T-helper 2 cell (primary cell): ENCODE measurements at places on chromosomes 5 and 9.

DNA sequence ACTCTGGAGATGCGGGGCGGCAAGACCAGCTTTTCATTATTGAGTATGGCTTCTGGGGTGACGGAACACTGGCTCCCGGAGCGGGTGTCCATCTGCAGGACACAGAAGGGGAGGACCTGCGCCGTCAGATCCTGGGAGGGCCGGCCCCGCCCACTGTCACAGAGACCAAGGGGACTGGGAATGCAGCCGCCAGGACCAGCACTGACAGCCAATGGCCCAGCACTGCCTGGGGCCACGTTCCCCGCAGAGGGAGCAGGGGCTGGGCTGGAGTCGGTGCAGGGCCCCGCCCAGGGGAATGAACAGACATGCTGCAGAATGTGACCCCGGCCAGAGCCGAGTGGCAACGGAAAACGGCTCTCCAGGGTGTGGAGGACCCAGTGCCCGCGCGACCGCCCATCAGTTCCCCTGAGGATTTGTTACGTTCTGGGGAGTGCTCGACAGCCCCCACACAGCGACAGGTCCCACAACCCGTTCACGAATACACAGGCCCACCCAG lies at the start of gene ZDHHC11:
ZDHHC11 (minus strand) TSS at position 476 of the 496 bp plus-strand sequence; CDS start at position 92, 384 bp downstream.
- no peak for DNase-seq

DNA sequence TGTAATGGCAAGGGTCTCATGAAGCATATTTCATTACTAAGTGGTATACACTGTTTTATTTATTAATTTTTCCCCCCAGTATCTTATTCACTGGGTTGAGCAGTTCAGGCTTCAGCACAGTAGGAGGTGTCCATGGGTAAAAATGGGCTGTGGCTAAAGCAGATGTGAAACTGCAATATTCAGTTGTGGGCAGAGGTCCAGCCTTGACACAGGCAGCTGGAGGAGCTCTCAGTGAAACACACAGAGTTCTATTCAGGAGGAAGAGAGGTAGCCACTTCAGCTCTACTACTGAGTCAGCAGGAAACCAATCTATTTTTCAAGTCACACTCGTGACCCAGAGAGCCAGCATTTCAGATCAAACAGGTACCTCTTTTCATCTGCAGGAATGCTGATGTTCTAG lies 418.3 kb downstream of the CDH10 start:
- no peak for DNase-seq

DNA sequence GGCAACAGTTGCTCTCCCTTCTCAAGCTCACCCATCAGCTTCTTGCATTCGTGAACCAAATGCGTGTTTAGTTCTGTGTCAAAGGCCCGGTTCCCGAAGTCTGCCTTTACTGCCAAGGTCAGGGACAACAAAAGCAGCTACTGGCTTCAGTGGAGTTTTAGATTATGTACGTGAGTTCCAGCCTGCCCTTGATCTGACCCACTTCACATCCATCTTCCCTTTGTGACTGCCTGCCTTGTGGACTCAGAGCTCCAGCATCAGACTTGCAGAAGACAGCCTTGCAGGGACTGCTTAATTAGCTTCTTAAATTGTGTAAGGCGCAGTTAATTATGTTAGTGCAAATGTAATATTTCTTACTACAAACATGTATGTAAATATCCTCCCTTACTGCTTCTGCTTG lies 774.7 kb upstream of the EDIL3 start:
- DNase-seq: no peak

- DNase-seq: no peak
These were observed 26.0 kb downstream of the JAKMIP2 start for GRCh38 chr5:147756566-147756965.

- no peak for DNase-seq
These were observed 118.4 kb downstream of the ARHGAP26 start for GRCh38 chr5:142888469-142889085.

DNA sequence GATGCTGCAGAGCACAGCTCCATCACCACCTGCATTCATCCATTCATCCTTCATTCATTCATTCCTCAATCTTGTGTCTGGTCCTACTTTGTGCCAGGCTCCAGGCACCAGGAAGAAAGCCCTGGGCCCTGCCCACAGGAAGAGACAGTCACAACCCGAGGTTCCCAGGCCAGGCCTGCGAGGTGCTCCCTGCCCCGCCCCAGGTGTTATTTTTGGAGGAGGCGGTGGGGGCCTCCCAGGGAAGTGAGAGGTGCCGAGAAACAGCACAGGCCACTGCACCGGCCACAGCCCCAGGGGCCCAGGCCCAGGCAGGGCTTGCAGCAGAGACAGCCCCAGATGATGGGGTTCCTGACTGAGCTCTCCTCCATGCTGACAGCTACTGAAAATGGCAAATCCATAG lies 33.4 kb downstream of the VAV2 start:
- no peak for DNase-seq

DNA sequence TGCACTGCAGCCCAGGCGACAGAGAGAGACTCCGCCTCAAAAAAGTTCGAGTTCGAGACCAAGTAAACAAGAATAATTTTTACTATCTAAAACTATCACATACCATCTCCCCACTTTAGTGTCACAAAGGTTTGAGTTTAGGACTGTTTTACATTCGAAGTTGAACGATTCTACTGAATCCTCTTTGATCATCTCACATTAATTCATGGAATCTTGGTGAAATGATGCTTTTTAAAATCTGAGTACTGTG lies 715 bp upstream of the RPS6 start:
- no peak for DNase-seq

GRCh38 chr9:121227862-121228261 lies 26.2 kb upstream of the RAB14 start:
- DNase-seq: no peak

DNA sequence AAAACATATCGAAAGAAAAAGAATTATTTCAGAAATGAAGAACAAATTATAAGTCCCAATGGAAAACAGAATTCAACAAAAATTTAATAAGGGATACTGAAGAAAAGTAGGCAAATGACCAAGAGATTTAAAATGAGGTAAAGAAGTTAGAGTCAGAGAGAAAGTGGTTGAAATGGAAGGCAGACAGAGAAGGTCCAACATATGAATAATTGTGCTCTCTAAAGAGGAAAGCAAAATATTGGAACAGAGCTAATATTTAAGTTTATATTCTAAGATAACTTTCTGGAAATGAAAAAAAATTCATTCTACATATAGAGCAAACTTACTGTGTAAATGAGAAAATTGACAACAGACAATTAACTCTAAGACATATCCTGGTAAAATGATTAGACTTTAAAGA lies 94.1 kb downstream of the PTCH1 start:
- DNase-seq: no peak

GRCh38 chr5:168005093-168005492 lies 286.4 kb upstream of the WWC1 start:
- no peak for DNase-seq

DNA sequence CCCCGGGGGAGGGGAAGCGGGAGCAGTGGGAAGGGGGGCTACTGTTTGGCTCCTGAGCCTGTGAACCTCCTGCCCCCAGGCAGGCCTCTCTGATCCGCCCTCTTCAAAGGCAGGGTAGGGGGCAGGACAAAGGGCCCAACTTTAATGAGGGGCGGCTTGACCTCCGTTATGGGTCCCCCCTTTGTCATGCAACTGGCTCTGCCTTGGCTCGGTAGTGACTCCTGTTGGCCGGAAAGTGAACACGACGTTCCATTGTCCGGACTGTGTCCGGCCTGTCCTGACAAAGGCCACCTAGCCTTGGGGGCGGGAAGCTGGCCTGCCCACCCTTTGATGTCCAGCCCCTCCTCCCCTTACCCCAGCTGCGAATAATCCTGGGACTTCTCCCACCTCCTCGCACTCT lies 1.3 kb downstream of the CDX1 start:
- DNase-seq: no peak

DNA sequence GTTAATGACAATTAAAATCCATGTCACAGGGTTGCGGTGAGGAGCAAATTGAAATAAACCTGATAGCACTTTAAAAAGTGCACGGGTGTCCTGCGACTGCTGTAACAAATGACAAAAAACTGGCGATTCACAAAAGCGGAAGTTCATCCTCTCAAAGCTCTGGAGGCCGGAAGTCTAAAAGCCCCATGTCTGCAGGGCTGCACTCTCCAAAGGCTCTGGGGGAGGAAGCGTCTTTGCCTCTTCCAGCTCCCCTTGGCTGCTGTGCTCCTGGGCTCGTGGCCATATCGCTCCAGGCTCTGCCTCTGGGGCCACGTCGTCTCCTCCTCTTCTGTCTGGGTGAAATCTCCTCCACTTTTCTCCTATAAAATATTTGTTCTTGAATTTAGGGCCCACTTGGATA lies 273.9 kb upstream of the IRX2 start:
- no peak for DNase-seq

- DNase-seq: no peak
These were observed 24.6 kb downstream of the SPARC start for GRCh38 chr5:151661968-151662732.

DNA sequence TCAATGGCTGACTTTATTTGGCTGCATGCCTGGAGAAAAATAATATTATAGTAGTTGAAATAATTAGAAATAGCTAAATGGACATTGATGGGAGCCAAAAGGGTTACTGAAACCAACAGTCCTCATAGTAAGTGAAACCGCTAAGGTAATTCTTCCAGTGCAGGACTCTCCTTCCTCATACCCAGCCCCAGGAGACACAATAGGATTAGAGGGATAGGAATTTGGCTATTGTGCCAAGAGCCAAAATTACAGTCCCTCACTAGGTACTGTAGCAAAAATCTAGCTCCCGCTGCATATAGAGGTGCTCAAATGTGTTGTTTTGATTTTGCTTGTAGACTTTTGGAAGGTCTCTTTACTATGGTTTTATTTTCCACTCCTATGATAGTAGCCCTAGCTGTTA lies 20.2 kb downstream of the GLDC start:
- no peak for DNase-seq

- DNase-seq: no peak
These were observed 56.7 kb downstream of the SAXO1 start for GRCh38 chr9:18976221-18976708.

DNA sequence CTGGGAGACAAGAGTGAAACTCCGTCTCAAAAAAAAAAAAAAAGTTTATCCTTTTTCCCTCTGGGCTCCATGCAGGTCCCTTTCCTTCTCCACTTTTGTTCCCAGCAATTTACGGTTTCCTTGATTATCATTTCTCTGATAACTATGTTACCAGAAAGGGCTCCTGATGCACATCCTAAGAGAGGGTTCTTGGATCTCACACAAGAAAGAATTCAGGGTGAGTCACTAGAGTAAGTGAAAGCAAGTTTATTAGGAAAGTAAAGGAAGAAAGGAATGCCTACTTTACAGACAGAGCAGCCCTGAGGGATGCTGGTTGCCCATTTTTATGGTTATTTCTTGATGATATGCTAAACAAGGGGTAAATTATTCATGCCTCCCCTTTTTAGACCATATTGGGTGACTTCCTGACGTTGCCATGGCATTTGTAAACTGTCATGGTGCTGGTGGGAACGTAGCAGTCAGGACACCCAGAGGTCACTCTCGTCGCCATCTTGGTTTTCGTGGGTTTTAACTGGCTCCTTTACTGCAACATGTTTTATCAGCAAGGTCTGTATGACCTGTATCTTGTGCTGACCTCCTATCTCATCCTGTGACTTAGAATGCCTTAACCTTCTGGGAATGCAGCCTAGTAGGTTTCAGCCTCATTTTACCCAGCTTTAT lies 13.5 kb upstream of the MELK start:
- DNase-seq: no peak

DNA sequence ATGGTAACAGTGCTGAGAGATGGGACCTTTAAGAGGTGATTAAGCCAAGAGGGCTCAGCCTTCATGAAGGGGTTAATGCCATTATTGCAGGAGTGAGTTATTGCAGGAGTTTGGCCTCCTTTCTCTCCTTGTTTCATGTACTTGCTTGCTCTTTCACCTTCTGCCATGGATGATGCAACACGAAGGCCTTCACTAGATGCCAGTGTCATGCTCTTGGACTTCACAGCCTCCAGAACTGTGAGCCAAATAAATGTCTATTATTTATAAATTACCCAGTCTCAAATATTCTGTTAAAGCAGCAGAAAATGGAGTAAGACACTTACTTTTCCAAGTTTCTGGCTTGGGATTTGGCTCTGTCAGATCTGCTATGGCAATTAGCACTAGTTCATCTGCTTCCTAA lies 38.4 kb upstream of the RECK start:
- no peak for DNase-seq

- no peak for DNase-seq
These were observed 5.6 kb downstream of the GBA2 start for GRCh38 chr9:35743452-35743851.

DNA sequence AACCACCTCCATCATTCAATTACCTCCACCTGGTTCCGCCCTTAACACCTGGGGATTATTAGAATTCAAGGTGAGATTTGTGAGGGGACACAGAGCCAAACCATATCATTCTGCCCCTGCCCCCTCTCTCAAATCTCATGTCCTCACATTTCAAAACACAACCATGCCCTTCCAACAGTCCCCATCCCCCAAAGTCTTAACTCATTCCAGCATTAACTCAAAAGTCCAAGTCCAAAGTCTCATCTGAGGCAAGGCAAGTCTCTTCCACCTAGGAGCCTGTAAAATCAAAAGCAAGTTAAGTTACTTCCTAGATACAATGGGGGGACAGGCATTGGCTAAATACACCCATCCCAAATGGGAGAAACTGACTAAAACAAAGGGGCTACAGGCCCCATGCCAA lies 18.8 kb downstream of the PSIP1 start:
- no peak for DNase-seq

DNA sequence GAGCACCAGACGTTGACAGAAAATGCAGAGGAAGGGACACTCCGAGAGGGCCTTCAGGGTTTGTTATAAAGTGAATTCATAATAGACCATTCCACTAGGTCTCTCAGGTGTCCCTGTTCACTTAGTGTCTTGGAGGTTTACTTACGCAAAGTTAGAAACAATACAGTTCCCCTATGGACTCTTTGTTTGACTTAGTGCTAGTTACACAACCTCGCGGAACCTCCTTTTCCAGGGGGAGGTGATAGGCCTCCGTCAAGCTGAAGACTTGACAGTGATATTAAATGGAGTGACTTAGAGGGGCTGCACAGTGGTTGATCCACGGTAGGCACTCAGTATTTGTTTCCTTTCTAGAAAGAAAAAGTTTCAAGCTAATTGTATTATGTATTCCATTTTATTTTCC lies 1.3 kb downstream of the CCT5 start:
- DNase-seq: no peak

DNA sequence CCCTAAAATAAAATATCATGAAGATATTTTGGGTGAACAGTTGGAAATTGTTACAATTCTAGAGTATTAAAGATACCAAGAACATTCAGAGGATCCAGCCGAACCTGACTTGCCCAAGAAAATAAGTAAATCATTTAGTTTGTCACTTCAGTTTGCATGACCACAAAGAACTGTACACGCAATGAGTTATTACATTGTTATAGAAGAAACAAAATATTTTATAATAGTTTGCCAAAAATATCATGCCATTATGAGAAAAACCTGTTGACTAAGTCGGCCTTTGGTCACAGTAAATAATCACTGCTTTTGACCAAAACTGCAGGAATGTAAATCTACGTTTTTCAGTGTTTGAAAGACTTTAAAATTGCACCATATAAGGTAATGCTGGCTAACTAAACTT lies 27.9 kb downstream of the TRIO start:
- no peak for DNase-seq

DNA sequence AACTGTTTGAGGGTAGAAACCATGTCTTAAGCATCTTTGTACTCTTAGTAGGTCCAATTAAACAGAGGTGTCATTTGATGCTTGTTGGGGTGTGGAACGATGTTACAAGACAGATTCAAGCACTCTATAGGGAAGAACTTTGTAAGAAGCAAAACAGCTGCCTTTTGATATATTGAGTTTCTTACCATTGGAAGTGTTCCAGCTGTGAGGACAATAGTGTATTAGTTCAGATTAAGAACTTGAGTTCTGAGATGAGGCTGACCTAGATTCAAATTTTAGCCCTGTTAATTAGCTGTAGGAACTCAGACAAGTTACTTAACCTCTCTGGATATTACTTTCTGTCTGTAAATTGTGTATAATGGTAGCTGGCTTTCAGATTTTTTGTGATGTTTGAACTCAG lies 19.6 kb upstream of the ZNF462 start:
- DNase-seq: no peak
